ENCODE measurements at places on chromosomes 13 and 19. TPM values are rescaled to one million over a fixed set of nuclear protein-coding genes. Genes with fewer than 3 reads are reported as not detected.

- DNase-seq, result no peak
Observed at GRCh38 chr13:37202264-37202663, 96.8 kb upstream of the CSNK1A1L start.

- no peak for DNase-seq
Observed at GRCh38 chr13:46382224-46382623, 4.8 kb downstream of the RUBCNL start.

DNA sequence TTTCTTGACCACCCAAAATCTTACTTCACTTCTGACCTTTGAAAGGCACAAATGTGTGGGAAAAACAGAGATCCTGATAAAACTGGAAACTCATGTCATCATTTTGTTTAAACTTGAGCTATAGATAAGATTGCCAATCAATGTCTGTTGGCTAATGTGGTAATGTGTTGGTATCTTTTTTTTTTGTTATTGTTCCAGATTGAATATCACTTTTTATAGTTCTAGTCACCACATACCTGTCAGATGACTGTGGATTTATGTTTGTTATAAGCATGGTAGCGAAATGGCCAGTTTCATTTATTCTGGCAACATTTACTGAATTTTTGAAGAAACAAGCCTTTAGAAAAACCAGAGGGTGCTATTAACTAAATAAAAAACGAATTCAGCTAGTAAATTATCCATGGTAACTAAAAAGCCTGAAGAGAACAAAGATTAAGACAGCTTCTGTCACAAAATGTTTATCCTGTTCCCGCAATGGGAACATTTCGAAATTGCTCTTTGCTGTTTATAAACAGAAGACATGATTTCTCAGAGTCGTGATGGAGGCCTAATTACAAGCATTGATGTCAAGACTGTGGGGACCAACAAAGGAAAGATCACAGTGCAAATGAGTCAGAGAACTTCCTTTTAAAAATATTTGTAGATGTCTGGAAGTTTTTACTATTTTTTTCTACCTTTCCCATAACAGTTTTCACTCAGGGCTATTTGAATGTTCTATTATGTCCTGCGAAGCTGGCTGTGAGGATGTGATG is 82.9 kb upstream of the POSTN start:
- no peak for DNase-seq

DNA sequence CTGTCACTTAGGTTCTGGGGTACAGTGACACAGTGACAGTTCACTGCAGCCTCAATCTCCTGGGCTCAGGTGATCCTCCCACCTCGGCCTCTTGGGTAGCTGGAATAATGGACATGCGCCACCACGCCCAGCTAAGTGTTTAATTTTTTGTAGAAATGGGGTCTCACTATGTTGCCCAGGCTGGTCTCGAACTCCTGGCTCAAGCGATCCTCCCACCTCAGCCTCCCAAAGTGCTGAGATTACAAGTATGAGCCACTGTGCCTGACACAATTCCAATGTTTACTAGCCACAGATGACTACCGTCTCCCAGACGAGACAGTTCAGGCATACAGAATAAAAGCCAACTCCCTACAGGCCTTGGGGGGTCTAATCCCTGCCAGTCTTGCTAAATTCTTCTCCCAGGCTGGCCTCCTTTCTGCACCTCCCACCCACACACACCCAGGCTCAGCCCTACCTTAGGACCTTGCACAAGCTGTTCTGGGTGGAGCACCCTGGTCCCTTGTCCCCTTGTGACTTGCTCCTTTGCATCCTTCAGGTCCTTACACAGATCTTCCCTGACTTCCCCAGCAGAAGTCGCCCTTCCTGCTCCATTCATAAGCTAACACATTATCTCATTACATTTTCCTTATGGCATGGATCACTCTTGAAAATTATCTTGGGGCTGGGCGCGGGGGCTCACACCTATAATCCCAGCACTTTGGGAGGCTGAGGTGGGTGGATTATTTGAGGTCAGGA is 106.4 kb downstream of the INSR start:
- no peak for DNase-seq

GRCh38 chr13:98142380-98143156 is at the start of gene FARP1:
Gene FARP1, plus strand, starts transcription at chr13:98143094. Its CDS starts 70,149 bp downstream, at chr13:98213243.
- DNase-seq, result peak; percentile 22

GRCh38 chr13:30757026-30757742 is 21.8 kb downstream of the ALOX5AP start:
- no peak for DNase-seq

- DNase-seq, result no peak
Observed at GRCh38 chr19:33085570-33086128, 4.7 kb downstream of the GPATCH1 start.

DNA sequence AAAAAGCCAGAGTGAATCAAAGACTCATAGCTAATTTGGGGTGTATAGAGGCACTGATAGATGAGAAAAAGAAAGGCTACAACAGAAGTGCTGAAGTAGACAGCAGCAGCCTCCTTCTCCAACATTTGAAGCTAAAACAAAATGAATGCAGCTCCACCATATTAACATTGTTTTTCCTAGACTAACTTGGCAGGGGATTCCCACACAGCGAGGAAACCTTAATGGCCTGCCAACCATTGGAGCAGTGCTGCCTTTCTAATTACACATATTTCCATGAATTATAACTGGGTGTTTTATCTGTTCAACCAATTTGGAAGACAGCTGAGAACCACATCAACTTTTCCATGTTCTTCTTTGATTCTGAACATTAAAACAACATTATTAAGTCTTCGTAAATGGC is 478.6 kb downstream of the LIG4 start:
- DNase-seq, result no peak

DNA sequence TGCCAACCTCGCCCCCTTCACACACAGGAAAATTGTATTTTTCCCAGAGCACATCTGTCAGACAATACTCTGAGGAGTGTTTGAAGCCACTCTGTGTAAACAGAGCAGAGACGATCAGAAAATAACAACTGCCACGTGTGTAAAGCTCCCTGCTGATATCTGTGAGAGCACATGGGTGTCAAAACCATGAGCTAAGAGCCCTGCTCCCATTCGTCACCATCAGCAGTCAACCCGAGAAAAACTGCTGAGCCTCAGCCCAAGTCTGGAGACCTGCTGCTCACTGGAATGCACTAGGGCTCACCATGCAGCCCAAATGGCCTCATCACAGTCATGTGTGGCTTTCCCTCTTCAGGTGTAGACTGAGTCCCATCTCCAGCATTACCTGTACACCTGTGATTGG is 304.1 kb downstream of the FGF14 start:
- no peak for DNase-seq

GRCh38 chr13:26942184-26942583 is 181.6 kb upstream of the GPR12 start:
- DNase-seq, result no peak

DNA sequence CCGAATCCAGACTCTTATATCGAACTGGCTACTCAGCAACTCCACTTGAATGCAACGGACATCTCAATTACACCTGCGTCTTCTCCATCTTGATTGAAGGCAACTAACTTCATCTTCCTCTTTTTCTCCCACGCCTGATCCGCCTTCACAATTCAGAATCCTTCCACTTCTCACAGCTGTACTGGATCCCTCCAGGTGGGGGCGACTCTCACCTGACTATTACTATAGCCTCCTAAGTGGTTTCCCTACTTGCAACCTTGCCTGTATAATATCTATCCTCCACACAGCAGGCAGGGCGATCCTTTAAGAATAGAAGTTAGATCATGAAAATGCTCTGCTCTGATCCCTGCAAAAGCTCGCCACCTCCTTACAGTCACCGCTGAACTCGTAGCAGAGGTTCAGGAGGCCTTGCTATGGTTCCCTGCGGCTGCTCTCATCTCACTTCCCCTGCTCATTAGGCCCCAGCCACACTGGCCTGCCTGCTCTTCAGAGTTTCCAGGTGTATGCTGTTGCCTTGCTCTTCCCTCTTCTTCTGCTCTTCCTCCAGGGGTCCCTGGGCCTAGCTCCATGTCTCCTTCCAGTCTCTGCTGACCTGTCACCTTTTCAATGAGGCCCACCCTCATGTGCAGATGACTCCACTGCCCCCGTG is 31.9 kb downstream of the RFXAP start:
- no peak for DNase-seq

GRCh38 chr13:109231888-109232287 is 554.5 kb downstream of the IRS2 start:
- DNase-seq, result no peak

DNA sequence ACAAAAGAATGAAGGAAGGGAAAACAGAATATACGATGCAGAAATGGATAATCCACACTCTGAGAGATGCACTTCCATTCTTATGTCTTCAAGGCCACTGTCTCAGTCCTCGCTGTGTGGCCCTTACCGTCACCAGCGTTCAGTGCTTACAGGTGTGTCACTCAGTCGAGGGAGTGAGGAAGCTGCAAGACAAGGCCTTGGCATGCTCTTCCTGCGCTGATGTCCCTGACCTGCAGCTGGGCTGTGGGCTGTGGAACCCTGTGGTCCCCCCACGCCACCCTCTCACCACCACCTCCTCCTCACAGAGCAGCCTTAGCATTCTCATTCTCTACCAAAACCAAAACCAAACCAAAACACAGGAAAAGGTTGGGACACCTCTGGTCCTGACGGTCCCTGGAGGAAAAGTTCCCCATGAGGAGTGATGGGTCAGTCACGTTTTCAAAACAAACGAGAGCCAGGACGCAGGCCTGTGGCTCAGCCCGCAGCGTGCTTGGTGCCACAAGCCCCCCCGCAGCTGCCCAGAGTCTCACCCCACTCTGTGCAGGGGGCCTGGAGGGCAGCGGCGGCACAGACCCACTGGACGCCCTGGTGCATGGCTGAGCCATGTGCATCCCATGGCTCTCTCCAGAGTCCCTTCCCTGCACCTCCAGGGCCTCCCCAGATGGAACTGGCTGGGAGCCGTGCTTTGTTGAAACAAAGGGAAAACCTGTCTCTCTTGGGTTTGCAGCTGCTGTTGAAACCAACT is 48.2 kb upstream of the GPR183 start:
- no peak for DNase-seq

DNA sequence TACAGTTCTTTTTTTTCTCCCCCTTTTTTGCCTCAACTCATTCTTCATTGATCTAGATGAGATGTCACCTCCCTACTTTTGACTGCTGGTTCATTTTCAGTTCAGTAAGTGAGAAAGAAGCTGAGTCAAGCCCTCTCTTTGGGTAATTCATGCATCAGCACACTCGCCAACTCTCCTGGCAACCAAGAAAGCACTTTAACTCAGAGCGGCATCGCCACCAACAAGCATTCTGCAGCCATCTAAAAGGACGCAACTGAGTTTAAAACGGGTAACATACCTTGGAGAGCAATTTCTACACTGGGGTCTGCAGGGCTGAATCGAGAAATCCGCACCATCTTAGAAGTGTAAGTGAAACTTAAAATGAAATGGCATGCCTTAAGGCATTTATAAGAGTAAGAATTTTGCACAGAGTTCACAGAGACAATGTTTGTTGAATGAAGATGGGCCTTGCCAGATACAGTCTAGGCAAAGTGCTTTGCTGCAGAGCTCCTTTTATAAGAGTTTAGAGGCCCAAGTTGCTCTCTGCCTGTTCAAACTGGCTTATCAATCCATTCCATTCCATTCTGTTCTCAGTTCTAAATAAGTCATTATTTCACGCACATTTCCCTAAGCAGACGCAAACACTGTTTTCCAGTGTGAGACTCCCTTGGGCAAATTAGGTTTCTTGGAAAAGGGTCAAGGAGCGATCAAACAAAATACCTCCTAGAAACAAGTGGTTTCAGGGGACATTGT is 338.0 kb downstream of the ENOX1 start:
- DNase-seq, result no peak

DNA sequence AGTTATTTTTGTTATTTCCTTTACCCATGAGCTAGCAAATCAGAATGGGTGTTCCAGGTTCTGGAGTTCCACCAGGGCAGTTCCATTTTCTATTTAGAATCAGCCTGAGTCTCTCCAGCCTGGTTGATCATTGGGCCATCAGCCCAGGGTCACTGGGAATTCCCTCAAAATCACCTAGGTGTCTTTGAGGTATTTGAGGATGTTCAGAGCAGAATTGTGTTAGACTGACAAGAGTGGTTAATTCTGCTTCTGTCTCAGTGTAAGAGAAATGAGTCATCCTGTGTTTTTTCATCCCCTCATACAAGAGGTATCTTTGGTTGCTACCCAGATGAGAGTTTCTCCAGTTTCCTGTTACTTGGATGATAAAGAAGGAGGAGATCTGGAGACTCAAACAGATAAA is 11.7 kb downstream of the ZNF66 start:
- no peak for DNase-seq

Gene TNFRSF19
- total RNA-seq, result not detected

Gene LHFPL6
- total RNA-seq, result 4.2 TPM

Gene ZNF180
- total RNA-seq, result 10.1 TPM

Gene METTL21C
- not detected for total RNA-seq

Gene NLRP4
- not detected for total RNA-seq

Gene ATP4A
- not detected for total RNA-seq

Gene LGALS14
- total RNA-seq, result not detected

All from activated T-helper 1 cell treated with anti-CD3 and anti-CD28 coated beads, Interleukin-12 subunit alpha, Interleukin-12 subunit beta, Interleukin-2, Interleukin-4 antibody, amounts not matched to agents 30 ng/mL and 10 ng/mL and 1 ng/mL, durations not matched to agents 14 hours and 24 hours and 36 hours (primary cell).